ENCODE measurements at places on chromosomes 11 and 22.

- peak; percentile 43 for DNase-seq
Measured at GRCh38 chr11:9461760-9462134, 935 bp downstream of the ZNF143 start.

DNA sequence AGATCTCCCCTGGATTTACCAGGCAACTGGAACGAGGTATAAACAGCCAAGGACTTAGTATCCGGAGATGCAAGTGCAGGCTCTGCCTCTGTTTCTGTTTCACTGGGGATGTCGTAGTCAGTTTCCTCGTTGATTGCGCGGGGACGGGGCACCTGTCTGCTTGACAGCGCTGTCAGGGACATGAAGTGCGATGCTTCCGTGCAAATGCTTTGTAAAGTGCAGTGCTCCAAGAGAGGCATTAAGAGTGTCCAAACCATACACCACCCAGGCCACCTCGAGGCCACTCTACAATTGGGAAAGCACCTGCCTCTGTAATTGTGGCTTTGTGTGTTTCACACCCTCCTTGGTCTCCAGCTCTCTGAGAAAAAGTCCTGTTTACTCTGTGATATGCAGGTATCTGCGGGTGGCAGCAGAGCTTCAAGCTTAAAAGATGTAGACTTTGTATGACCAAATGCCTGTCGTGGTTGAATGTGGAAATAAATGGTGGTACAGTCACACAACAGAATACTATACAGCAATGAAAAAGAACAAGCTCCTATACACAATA is 18.6 kb upstream of the CD5 start:
- no peak for DNase-seq

GRCh38 chr22:26325641-26326040 is 103.4 kb upstream of the ASPHD2 start:
- DNase-seq = no peak

GRCh38 chr11:108221371-108221770 is 1.1 kb downstream of the NPAT start:
- DNase-seq = peak; percentile 26

GRCh38 chr22:27989758-27990450 is 70.8 kb upstream of the PITPNB start:
- no peak for DNase-seq

DNA sequence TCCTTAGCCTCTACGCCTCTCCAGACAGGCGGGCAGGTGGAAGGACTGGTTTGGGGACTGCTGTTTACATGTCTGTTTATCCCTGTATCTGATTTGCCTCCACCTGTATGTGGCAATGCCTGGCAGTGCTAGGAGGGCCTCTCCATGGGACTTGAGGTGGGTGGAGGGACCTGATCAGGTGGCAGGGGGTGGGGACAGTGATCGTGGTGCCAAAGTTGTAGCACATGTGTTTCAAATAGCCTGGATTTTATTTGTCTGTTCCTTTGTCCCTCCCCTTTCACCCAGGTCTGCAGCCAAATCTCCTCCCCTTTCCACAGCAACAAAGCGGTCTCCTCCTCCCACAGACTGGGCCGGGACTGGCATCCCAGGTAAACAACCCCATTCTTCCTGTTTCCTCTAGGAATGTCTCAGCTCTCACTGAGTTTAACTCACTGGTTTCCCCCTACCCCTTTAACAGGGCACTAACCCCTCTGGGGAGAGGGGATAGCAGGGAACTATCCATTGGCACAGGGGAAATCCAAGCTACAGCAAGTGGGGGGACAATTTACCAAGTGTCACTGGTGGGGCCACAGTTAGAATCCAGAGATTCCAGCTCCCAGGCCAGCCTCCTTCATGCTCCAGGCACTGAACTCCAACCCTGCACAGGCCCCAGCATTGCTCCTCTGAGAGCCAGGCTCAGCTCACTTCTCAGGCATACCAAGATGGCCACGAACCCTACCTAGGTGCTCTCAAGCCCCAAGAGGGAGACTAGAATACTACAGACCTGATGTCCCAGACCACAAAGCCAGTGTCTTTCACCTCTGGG is 22.9 kb upstream of the TLCD5 start:
- DNase-seq = no peak

GRCh38 chr11:1667906-1668305 is 29.1 kb upstream of the KRTAP5-6 start:
- no peak for DNase-seq

DNA sequence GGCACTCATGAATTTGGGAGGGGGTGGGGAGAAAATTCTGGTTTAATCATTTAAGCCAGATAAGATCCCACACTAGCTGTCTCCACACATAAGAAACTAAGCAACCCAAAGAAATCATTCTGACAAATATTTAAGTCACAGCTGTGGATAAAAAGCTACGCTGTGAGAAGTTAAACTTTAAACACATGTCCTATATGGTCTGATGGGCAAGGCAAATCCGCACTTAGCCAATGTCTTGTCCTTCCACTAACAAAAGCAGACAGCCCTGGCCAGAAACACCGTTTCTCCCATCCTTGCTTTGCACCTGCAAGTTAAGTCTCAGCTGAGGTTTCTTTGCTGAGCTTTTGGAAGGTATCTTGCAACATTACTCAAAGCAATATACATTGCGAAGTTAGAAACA is 68.0 kb downstream of the ETS1 start:
- DNase-seq = no peak

- no peak for DNase-seq
Measured at GRCh38 chr22:46049726-46050450, 72.9 kb upstream of the WNT7B start.

DNA sequence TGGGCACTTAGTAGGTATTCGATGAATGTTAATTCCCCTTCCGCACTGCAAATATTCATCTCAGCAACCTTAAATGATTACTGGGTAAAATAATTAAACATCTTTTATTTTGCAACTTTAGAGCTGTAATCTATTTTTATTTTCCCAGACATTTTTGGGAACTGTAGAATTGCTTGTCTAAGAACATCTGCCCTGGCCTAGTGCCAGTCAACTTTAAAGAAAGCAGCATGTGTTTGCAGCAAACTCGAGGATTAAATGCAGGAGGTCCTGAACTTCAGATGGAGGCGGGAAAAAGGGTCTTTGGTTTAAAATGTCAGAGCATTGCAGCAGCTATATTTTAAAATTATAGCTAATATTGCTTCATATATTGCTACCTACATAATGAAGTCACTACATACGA is 190.0 kb downstream of the PGR start:
- DNase-seq = peak; percentile 74

DNA sequence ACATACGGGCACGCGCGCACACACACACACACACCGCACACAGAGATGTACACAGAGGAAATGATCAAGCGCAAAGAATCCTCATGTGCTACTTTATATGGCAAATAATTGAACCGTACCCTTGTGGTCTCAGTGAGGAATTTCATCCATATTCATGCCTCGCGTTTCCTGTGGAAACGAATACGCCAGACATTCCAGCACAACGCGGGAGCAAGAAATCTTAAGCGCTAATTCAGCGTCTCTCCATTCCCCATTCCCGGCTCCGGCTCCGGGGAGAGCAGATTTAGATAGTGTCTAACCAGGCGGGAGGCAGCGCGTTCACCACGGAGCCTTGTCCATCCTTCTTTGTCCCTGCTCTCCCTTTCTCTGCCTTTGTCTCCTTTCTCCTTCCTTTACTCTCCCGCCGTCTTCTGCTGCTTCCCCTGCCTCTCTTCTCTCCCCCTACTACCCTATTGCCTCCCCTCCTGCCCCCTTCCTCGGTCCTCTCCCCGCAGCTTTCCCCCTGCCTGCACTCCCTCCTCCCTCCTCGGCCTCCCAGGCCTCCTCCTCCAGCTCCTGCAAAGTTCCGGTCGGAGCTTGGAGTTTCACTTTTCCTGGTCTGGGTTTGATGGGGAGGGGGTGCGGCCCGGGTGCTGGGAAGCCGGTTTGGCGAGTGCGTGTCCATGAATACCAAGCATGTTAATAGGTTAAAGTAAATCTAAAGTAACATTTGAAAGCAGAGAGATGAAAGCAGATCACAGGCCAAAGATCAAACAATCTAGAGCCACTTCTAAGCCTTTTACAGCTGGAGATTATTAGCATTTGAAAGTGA is 579.3 kb downstream of the BUD13 start:
- DNase-seq = peak; percentile 66

- no peak for DNase-seq
Measured at GRCh38 chr11:68036141-68036716, 2.6 kb upstream of the TCIRG1 start.

DNA sequence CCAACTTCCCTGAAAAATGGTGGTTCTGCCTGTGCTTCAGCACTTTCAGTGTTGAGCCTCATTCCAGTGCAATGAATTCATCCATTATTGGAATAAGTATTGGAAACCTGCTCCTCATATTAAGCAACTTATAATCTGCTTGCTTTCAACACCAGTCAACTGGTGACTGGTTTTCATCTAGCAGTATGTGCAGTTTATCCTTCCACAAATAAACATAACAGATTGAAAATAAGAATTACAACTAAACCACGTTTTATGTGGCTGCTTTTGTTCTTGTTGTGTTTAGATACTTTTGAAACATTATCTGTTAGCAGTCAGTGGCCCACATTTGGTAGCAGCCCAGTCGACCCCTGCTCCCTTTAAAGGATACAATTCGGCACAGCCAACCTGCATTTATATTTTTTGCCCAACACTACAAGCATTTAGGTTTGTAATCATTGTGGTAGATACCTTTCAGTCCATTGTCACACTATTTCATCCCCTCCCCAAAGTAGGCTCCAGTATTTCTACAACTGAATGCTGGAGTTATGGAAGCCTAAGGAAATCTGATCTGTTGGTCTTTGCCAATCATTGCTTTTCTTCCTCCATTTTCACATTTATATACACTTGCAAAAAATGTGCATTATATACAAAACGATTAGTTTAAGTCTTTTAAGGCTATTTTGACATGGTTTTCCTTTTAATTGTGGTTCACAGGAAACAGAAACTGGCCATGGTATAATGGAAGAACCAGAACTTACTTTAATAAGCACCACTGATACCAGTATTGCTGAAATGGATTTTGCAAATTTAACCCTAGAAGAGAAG is 13.1 kb downstream of the TAF1D start:
- DNase-seq = no peak

DNA sequence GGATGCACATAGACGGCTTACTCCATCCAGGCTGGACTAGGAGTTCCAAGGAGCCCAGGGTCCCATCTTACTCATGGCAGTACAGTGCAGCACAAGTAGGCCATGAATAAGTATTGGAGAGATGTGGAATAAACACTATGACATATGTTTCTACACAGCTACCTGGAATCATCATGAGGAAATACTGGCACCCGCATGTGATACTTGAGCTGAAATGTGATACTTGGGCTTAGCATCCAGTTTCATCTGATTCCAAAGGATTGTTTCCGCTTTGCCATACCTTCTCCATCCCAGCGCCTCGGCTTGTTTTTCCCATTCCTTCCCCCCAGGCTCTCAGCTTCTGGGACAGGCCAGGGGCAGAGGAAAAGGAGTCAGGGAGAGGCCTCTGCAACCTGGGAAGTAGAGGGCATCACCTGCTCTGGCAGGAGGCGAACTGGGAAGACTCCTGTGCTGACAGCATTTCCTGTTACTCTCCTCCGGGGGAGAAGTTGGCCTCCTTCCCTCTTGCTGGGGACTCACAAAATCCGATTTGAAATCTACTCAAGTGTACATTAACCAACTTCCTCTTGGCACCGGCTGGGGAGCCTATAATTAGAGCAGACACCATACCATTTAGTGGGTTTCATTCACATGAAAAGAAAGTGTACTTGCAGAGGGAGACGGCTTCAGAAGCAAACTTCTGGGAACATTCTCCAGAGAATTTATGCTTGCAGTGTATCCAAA is 187.8 kb downstream of the MIAT start:
- DNase-seq = no peak

GRCh38 chr22:25370322-25370721 is 150.9 kb downstream of the CRYBB2 start:
- DNase-seq = no peak

DNA sequence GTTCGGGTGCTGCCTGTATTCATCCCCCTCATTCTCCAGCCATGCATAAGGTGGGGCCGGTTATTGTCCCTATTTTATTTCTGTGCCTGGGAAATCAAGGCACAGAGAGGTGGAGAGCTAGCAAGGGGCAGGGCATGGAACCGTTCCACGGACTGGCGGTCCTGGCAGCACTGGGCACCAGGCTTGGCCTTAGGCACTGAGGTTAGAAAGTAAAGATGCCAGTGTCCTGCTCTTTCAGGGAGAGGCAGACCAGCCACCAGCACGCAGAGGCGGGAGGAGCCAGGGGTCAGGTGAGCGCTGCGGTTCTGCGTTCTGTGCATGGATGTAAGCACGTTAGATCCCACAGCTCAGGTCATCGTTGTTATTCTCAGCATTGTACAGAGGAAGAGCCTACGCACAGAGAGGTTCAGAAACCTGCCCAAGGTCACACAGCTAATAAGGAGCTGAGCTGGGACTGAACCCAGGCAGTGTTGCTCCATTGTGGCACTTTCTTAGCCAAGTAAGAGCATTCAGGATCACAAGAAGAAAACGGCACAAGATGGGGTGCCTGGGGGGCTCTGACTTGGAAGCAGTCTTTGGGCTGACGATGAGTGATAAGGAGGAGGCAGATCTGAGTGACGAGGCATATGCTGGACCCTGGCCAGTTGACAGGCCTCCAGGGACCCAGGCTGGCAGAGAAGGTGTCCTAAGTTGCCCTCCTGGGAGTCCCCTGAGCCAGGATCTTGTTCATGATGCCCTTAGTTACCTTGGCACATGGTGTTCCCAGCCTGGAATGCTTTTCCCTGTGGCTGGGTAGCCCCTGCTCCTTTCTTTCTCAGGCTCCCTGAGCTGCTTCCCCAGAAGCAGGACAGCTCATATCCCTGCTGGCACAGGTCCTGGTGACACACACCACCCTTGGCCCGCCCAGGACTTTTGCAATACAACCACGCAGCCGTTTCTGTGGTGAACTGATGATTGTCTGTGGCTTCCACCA is 41.1 kb downstream of the OSBPL5 start:
- DNase-seq = no peak

GRCh38 chr11:21295508-21295907 is 626.1 kb downstream of the NELL1 start:
- no peak for DNase-seq

DNA sequence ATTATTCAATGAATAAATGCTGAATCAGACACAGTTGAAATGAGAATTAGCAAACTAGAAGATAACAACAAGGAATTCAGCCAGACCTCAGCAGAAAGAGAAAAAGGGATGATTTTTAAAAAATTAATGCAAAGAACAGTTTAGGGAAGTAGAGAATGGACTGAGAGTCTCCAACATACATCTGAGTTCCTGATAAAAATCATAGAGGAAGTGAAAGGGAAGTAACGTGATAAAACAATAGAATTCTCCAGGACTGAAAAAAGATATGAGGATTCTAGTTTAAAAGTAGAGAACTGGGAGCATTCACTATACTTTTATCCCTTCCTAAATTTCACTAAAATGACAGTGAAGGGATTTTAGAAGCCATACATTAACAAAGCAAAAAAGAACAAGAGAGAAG is 592.0 kb downstream of the SOX6 start:
- no peak for DNase-seq

DNA sequence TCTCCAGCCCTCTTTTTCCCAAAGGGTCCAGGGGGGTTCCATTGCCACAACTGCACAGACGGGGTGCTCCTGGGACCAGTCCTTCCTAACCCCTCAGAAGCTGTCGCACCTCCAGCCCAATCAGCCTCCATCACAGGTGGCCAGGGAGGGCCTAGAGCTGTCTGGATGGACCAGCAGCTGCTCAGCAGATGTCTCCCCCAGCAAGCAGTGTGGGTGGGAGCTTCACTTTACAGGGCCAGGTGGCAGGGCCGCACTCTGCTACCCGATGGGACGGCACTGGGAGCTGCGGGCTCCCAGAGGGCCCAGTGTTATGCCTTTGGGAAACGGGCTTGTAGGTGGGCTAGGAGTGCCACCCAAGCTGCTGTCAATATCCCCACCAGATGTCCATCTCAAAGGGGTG is 120.5 kb downstream of the DSCAML1 start:
- DNase-seq = no peak

Measured in skin of body (tissue), 3 donors.